Endodermal cell (in vitro differentiated cells): ENCODE measurements at places on chromosomes 6 and 20. TPM values are rescaled to one million over a fixed set of nuclear protein-coding genes. Genes with fewer than 3 reads are reported as not detected.
A peak's percentile ranks its signal among the peaks of the same experiment; 100 is the strongest.

The SPEF1 gene
- 0.44 and 0.77 TPM in 2 replicates for total RNA-seq

The TSBP1 gene
- total RNA-seq, result not detected in 2 replicates

The PTK6 gene
- total RNA-seq, result 0.22 and 0.32 TPM in 2 replicates

The VGLL2 gene
- total RNA-seq, result not detected in 3 replicates

The MYLK2 gene
- total RNA-seq, result 0.20 to 0.48 TPM in 2 of 3 replicates, not detected in the other

- H3K4me1 ChIP-seq, result no peaks in the 10 kb centered on the region
- no peak for DNase-seq
- H3K4me3 ChIP-seq, result no peak overlapping the region
- no peaks in the 10 kb centered on the region for H3K27me3 ChIP-seq
- H3K27ac ChIP-seq, result no peak overlapping the region
Observed at GRCh38 chr6:67956352-67956751, 678.7 kb upstream of the ADGRB3 start.

DNA sequence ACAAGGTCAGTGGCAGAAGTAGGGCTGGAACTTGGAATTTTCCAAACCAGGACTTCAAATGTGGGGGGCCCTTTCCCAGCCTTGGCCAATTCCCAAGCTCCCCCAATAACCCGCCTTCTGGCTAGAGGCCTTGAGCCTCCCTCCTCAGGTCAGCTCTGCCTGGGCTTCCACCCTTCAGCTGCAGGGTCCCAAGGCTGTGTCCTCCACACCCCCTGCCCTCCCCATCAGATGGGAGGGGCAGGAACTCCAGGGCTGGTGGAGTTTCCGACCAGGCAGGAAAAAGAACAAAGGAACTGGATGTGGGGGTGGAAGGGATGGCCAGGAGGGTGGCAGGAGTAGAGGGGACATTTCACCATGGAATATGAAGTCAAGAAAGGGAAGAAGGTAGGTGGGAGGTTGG is at the start of gene CCM2L:
TSS of gene CCM2L (plus strand) at position 338 of the 400 bp plus-strand sequence. CDS start at position 355, 17 bp downstream.
- no peaks in the 10 kb centered on the region for H3K36me3 ChIP-seq
- no peaks in the 10 kb centered on the region for H3K27me3 ChIP-seq
- peaks cover 7% of the 10 kb centered on the region for H3K4me1 ChIP-seq
- no peak within 1 kb of the TSS for H3K27ac ChIP-seq
- DNase-seq, result no peak

- no peaks in the 10 kb centered on the region for H3K4me1 ChIP-seq
- no peaks in the 10 kb centered on the region for H3K27me3 ChIP-seq
- H3K36me3 ChIP-seq, result no peaks in the 10 kb centered on the region
- peak overlapping the region; percentile 57 for H3K27ac ChIP-seq
- DNase-seq, result no peak
- H3K4me3 ChIP-seq, result no peak overlapping the region
Observed at GRCh38 chr20:47970282-47970903, 185.1 kb upstream of the SULF2 start.

DNA sequence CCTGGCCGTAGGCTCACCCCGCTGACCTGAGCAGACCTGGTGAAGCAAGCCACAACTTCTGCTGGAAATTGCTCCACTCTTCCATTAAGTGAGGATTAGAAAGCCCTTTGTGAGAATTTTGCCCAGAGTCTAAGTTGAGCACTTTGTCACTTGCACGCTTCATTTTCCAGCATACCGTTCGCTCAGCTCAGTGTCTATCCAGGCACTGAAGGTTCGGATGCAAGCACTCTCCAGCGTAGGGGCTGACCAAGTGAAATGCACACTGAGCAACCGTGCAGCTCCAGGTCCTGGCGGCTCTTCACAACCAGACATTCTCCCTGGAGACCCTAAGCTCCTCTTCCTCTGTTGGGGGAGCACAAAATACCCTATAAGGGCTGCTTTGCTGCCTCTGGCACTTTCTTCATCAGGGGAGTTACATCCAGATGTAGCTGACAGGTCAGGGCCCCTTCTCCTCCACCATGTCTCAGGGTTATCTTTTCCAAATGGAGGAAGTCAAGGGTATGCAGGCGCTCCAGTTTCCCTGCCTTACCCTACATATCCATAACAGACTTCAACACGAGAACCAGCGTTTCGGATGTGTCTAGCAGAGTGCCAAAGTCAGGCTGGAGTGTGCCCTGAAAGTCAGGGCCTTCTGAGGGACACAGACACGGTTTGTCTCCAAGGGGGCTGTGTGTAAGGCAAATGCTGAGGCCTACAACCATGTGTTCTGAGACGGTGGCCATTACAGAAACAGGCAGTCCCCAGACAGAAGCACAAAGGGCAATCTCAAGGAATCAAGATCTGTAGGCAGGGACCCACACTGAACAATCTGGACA is 146.7 kb upstream of the AFDN start:
- no peak for DNase-seq
- no peaks in the 10 kb centered on the region for H3K36me3 ChIP-seq
- H3K27ac ChIP-seq, result no peak overlapping the region
- peaks cover 8% of the 10 kb centered on the region for H3K4me1 ChIP-seq
- H3K4me3 ChIP-seq, result no peak overlapping the region

- no peak overlapping the region for H3K4me3 ChIP-seq
- H3K36me3 ChIP-seq, result no peaks in the 10 kb centered on the region
- H3K27me3 ChIP-seq, result no peaks in the 10 kb centered on the region
- H3K4me1 ChIP-seq, result peaks cover 9% of the 10 kb centered on the region
Observed at GRCh38 chr6:126947070-126947469, 171.4 kb upstream of the RSPO3 start.

- H3K27ac ChIP-seq, result no peak overlapping the region
- H3K4me1 ChIP-seq, result no peaks in the 10 kb centered on the region
- DNase-seq, result no peak
- no peaks in the 10 kb centered on the region for H3K27me3 ChIP-seq
- H3K4me3 ChIP-seq, result no peak overlapping the region
- H3K36me3 ChIP-seq, result no peaks in the 10 kb centered on the region
Observed at GRCh38 chr6:127784468-127784867, 116.4 kb downstream of the THEMIS start.

DNA sequence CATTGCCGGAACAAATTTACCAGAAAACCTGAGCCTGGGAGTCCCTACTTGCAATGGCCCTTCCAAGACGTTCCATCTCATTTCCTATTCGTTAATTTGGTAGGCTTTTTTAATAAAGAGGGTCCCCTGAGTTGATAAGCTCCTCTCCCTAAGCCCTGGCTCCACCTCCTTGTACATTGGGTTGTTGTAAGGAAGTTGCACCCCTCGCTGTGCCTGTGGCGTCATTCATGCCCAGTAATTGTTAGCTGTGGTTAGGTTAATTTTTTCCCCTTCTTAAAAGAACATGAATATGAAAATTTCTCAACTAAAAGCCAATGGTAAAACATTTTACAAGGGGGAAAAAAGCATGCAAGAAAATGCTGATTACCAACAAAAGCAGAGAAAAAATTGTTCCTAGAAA is 91.9 kb downstream of the SLC24A3 start:
- no peak overlapping the region for H3K4me3 ChIP-seq
- DNase-seq, result no peak
- H3K36me3 ChIP-seq, result no peaks in the 10 kb centered on the region
- no peaks in the 10 kb centered on the region for H3K27me3 ChIP-seq
- no peaks in the 10 kb centered on the region for H3K4me1 ChIP-seq
- H3K27ac ChIP-seq, result no peak overlapping the region

GRCh38 chr20:50366270-50367103 is 143.7 kb upstream of the PTPN1 start:
- no peaks in the 10 kb centered on the region for H3K27me3 ChIP-seq
- no peaks in the 10 kb centered on the region for H3K4me1 ChIP-seq
- peak overlapping the region; percentile 21 for H3K27ac ChIP-seq
- no peaks in the 10 kb centered on the region for H3K36me3 ChIP-seq
